Activated CD4-positive, CD25-positive, alpha-beta regulatory T cell treated with anti-CD3 and anti-CD28 coated beads, Interleukin-2, amount 50 U/mL, for 16 hours (primary cell): ENCODE measurements at places on chromosomes 12 and 14.

DNA sequence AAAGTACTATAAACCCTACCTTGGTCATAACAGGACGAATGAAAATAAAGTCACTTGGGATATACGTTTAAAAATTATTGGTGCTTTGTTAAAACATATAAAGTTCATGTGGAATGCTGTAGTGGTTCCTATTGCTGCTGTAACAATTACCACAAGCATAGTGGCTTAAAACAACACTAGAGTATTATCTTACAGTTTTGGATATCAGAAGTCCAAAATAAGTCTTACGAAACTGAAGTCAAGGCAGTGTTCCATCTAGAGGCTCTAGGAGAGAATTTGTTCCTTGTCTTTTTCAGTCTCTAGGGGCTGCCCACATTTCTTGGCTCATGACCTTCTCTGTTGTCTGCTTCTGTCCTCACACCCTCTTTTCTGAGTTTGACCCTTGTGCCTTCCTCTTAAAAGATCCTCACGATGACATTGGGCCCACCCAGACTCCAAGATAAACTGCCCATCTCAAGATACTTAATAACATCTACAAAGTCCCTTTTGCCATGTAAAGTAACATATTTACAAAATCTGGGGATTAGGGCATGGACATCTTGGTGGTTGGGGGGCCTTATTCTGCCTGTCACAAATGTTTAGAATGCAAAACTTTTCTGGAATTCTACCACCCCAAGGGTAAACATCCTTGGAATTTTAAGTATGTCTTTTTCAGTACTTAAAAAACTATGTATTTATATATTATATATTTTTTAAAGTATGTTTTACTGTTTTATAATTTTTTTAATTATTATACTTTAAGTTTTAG, 178.1 kb downstream of the ETNK1 start:
- DNase-seq: no peak

DNA sequence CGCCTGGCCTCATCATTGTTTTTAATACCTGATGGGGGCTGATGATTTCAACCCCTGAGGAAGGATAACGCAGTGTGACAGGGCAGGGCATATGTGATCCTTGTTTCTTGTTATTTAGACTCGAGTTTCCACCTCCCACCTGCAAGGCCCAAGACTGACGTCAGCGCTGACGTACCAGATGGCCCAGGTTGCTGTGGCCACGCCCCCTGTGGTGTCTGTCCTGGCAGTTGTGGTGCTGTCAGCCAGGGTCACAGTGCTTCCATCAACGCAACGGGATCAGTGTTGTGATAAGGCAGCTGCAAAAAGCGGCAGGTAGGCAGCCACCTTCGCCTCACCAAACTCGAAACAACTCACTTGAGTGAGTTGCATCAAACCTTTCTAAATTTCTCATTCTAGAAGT, 18.4 kb downstream of the DDX51 start:
- DNase-seq: no peak

- no peak for DNase-seq
Observed at GRCh38 chr12:115597157-115597712, 680.3 kb downstream of the MED13L start.

- no peak for DNase-seq
Observed at GRCh38 chr12:117097159-117097558, 2.1 kb downstream of the TESC start.

- DNase-seq: no peak
Observed at GRCh38 chr12:119744900-119745606, 77.1 kb downstream of the PRKAB1 start.

GRCh38 chr12:113852264-113852663, 113.9 kb downstream of the RBM19 start:
- no peak for DNase-seq

DNA sequence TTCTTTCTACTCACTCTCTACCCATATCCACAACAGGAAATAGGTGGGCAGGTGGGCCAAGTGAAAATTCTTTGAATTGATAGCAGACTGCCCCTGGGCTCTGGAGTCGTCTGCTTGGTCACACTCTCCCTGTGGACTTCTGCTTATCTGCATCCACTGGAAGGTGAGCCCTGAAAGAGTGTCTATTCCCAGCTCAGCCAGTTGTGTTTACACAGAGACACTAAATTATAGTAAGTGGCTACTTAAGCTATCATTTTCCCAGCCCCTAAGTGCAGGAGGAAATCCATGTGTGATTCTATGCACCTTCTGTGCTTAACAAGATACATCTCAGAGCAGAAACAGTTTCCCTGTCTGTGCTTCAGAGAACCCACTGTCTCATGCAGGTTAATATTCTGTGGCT, 338.4 kb downstream of the FUT8 start:
- DNase-seq: no peak

- no peak for DNase-seq
Observed at GRCh38 chr12:120905856-120906384, 1.8 kb upstream of the SPPL3 start.

DNA sequence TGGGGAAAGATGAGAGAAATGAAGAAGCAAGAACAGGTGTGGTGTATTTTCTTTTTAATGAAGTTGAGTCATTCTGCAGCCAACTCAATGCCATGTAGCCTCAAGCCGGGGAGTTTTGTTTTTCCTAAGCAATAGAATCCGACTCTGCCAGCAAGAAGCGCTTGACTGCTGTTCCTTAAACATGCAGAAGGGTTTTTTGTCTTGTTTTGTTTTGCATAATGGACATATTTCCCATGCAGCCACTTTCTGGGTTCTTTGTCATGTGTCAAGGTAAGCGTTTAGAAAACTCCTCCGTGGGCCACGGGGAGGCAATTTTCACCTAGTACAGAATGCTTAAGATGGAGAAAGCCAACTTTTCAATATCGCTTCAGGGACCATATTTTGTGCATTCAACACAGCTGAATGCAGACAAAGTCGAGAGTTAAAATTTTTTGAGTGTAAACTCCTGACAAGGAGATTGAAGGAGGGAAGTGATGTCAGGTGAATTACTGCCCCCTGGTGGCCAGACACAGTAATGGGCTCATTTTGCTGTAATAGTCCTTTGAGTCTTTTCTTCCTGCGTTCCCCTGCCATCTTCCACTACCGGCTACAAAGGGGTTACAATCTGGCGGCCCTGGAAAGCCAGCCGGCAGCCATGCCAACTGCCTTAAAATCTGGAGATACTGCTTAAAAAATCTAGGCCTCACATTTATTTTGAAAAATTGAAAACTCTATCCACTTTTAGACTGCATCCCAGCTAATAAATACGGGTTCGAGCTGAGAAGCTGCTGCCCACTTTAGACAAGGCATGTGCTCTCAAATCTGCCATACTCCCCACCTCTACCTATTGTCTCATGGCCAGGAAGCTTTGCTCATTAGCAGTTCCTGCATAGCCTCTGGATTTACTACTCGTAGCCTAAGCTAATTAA, 3.2 kb upstream of the FICD start:
- peak; percentile 59 for DNase-seq

DNA sequence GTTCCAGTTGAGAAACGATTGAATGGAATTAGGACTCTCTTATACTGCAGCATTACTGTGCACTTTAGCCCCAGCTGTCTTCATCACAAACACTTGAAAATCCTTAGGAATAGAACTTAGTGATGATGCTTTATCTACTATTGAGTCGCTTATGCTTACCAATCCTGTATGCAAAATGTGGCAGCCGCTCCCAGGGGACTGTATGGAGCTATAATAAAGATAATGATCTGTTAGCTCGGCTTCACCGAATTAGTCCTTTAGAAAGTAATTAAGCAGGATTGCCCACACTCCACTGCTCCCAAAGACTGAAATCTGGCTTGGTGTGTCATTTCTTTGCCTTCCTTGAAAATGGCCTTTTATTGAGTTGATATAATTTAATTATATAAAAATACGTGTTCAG, 10.6 kb downstream of the EML1 start:
- DNase-seq: no peak

DNA sequence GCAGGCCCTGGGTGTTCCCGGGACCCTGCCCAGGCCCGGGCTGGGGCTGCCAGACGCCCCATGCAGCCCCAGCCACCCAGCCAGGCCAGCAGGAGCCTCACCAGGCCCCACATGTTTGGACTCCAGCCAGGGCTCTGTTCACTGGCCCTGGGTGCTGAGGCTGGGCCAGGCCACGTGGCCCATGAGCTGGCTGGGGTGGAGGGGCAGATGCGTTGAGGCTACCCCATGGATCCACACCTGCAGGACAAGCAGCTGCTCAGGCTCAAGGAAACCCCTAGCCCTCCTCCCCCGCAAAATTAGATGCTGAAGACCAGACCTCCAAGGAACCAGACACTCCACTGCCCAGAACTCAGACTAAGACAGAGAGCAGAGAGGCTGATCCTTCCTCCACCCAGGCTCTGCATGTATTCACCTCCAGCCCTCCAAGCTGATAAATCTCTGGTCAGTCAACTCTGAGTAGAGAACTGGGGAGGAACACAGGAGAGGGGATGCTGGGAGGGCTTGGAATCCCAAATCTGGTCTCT, 1.6 kb downstream of the CDH24 start:
- no peak for DNase-seq

- DNase-seq: no peak
Observed at GRCh38 chr12:104163631-104164030, 25.6 kb upstream of the NFYB start.

DNA sequence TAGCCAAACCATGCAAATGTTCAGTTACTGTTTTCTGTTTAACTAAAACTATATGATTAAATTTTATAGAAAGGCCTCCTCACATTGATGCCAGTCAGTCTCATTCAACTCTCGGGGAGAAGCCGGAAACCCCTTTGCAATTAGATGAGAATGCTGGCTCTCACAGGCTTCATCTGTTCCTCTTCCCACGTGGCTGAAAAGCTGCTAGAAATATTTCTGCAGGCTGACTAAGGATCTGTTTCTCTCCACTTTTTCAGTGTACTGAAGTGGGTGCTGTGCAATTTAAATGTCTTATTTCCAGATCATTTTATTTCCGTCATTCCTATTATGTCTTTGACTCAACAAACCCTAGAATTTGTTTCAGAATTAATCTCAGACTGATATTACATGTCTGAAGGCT, 17.4 kb upstream of the KCNH3 start:
- DNase-seq: no peak

DNA sequence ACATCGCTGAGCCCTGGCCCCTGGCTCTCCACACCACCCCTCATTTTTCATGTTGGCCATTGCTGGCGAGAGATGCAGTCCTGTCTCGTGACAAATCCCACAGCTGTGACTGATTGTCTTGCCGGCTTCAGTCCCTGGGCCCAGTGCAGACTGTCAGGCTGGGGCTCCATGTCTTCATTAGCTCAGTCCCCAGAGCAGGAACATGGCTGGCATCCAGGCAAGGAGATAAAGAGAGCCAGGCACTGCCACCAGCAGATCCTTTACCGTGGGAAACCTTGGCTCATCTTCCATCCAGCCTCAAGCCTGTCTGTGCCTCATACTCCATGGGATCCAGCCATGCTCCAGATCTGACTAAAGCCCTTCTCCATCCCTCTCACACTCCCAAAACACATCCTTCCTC, 284.7 kb upstream of the FKBP4 start:
- DNase-seq: no peak

GRCh38 chr14:56129933-56130332, 11.7 kb downstream of the PELI2 start:
- no peak for DNase-seq

GRCh38 chr12:105229371-105229770, 6.6 kb downstream of the APPL2 start:
- no peak for DNase-seq

DNA sequence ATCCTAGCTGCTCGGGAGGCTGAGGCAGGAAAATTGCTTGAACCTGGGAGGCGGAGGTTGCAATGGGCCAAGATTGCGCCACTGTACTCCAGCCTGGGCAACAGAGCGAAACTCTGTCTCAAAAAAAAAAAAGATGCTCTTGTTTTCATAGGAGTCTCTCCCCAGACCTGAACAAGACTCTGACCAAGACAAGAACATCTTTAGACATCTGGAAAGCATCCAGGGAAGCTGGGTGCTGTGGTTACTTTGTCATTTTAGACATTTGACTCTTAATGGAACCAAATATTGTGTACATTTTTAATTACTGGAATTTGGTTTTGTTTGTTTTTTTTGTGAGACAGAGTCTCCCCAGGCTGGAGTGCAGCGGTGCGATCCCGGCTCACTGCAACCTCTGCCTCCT, 21.1 kb upstream of the ATF1 start:
- DNase-seq: no peak
